ENCODE measurements at places on chromosomes 2 and 18.

DNA sequence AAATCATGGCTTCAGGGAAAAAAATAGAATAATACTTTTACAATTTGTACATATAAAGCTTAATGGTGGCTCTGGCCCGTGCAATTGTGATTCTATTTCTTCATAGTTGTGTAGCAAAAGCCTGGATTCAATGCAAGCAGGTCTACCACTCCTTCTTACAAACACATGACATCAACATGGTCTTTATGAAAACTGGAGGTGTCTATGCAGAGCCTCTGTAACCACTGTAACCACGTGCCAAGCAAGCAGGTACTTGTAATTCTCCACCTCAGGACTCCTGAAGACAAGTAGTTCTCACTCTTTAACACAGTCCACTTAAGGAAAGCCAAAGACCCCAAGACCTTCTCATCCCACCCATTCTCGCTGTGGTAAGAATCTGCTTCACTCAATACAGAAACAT is 62.6 kb downstream of the METTL4 start:
- no peak for DNase-seq

DNA sequence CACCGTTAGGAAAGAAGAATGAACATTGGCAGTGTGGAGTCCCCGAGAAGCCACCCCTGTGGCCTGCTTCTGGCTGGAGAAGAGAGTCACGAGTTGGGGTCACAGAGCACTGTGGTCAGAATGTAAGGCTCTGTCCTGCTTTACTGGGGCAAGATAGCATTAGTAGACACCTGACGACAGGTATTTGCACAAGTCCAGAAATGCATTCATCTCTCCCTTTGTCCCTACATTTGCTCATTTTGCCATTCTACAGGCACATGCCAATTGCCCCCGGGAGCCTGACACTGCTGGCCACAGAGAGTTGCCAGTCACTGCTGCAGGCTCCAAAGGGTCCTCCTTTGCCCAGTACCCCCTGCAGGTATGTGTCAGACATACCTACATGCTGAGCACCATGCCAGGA is 133.3 kb downstream of the SMAD2 start:
- DNase-seq = no peak

- DNase-seq = no peak
Measured at GRCh38 chr2:98606431-98606830, 1.9 kb downstream of the COA5 start.

- DNase-seq = peak; percentile 87
Measured at GRCh38 chr2:105261061-105261460, 19.5 kb downstream of the GPR45 start.

DNA sequence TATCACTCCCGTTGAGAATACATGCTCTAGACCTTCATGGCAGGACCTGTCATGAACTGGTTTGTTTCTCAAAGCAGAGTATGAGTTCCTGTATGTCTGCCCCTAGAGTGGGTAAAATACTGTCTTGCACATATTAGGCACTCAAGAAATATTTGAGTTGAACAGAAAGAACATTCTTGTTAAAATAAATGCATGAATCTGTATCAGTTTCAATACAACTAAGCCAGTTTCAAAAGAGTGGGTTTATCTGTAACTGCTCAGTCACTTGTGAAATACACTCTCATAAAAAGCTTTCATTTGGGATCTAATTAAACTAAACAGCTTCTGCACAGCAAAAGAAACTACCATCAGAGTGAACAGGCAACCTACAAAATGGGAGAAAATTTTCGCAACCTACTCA is 69.2 kb downstream of the RFTN2 start:
- no peak for DNase-seq

GRCh38 chr18:61841706-61842105 is 51.1 kb downstream of the RNF152 start:
- DNase-seq = no peak

GRCh38 chr2:167181134-167181533 is 292.9 kb downstream of the XIRP2 start:
- DNase-seq = peak; percentile 52

GRCh38 chr2:7007846-7008741 is 90.9 kb downstream of the RNF144A start:
- no peak for DNase-seq

DNA sequence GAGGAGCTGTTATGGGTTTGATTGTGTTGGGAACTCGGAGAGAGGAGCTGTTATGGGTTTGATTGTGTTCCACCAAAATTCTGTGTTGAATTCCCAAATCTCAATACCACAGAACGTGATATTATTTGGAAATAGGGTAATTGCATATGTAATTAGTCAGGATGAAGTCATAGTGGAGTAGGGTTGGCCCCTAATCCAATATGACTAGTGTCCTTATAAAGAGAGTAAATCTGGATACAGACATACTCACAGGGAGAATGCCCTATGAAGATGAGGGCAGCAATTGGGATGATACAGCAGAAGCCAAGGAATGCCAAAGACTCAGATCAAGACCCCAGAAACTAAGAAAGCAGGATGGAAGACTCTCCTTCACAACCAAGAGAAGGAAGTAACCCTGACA is 1023.2 kb upstream of the ZEB2 start:
- no peak for DNase-seq

- no peak for DNase-seq
Measured at GRCh38 chr2:133415210-133415876, 152.9 kb downstream of the NCKAP5 start.

GRCh38 chr2:85577386-85578242 is at the start of gene VAMP8:
Gene VAMP8 (plus strand): TSS chr2:85577586. CDS start chr2:85577647, 61 bp downstream.
- no peak for DNase-seq

DNA sequence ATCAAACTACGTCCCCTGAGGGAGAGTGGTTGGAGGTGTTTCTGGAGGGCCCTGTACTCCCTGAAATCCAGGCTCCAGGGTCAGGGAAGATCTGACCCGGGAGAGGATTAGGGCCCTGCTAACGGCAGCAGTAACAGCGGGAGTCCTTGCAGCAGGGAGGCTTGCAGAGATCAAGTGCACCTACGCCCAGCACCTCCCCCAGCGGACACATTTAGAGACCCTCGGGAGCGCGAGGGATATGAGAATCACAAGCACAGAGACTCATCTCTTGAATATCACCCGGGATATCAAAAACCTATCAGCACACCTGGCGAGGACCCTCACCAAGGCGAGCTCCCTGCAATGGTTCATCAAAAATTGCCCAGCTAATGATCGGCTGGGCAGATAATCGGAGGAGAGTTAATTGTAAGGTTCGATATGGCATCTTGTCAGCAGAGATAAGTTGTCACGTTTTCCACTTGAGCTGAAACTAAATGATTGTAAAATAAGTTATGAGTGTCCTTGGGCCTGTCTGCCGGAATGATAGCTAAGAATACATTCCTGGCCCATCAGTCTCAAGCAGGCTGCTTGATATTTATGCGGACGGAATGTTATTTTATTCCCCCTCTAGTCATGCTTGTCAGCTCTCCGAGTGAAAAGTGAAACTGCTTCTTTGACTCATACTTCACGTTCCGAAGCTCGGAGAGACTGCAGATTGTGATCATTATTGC is 209.8 kb downstream of the GBX2 start:
- no peak for DNase-seq

DNA sequence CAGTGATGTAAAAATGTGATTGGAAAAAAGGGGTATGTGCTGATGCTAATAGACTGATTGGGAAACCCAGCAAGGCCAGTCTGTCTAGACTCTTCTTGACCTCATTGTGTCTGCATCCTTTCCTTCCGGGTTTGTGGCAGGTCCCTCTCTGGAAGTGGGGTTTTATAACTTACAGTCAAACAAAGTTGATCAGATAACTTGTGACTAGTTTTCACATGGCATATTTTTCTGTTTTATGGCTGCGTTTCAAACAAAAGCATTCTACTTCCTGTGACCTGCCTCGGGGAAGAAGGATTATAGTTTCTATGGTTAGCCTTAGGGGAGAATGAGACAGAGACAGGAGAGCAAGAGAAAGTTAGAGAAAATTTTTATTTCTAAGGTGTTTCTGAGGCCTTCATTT is 188.7 kb upstream of the HNMT start:
- DNase-seq = no peak

GRCh38 chr2:28566521-28567041 is 70.7 kb downstream of the PLB1 start:
- peak; percentile 64 for DNase-seq

DNA sequence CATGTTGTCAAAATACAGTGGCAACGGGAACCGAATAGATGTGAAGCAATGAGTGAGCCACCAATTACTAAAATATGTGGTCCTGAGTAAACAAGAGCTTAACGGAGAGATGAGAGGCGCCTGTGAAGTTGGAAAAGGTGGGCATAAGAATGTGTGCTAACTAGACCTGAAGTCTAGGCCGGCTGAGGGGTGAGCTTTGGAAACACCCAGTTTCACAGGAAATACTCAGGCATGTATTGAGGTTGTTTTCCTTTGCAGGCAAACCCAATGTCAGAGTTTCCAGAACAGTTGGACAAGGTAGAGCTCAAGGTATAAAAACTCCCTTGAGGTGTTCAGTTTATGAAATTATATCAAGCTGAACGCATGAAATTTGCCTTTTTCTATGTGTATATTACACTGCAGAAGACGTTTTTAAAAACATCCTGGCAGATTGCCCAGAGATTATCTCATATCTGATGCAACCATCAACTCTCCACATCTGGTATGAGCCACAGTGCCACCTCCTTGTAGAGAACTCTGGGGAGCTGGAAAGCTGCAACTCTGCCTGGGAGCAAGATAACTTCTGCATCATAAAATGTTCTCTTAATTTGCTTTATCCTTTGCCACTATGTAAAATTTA is 3.9 kb upstream of the WDSUB1 start:
- DNase-seq = peak; percentile 71

DNA sequence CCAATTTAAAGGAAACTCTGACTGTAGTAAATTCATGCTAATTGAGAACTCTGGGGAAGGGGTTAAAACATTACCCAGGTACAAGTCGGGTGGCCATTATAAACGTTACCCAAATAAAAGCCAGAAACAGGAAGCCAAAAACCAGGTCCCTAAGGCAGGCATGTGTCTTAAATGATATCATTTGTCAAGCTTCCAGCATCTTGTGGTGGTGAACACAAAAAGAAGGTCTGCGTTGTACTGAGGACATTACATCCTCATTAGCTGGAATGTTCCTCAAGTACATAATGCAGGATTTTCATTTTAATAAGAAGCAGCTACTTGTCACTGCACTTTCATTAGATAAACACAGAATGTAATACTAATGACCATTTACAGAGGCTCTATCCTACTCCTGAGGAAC is 10.9 kb downstream of the PTGR3 start:
- DNase-seq = peak; percentile 55

- DNase-seq = no peak
Measured at GRCh38 chr2:127348426-127349000, 39.3 kb downstream of the MAP3K2 start.

GRCh38 chr2:148523315-148523714 is 121.2 kb upstream of the EPC2 start:
- DNase-seq = no peak

- no peak for DNase-seq
Measured at GRCh38 chr2:118842661-118843482, 4.6 kb downstream of the EN1 start.

GRCh38 chr18:29123706-29124530 is 947.0 kb upstream of the CDH2 start:
- no peak for DNase-seq

GRCh38 chr18:74289137-74289536 is 2.6 kb downstream of the CYB5A start:
- peak; percentile 47 for DNase-seq

DNA sequence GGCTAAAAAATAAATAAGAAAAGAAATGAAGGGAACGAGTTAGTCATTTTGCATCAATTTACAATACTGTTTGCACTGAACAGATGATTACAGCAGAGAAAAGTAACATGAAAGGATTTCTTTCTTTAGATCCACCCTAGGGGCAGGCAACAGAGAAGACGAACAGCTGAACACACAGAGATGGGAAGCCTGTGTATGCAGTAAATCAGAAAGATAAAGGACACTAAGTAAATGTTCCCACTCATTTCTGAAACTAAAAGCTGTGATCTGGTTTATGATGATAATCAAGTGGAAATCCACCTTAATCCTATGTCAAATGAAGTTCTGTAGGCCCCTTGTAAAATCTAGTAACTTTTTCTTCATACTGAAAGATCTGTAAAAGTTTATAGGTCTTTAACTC is 54.2 kb downstream of the AKAIN1 start:
- DNase-seq = no peak

- DNase-seq = no peak
Measured at GRCh38 chr2:130806370-130806769, 30.3 kb upstream of the ARHGEF4 start.

GRCh38 chr2:185676316-185676715 is 62.3 kb upstream of the FSIP2 start:
- no peak for DNase-seq

DNA sequence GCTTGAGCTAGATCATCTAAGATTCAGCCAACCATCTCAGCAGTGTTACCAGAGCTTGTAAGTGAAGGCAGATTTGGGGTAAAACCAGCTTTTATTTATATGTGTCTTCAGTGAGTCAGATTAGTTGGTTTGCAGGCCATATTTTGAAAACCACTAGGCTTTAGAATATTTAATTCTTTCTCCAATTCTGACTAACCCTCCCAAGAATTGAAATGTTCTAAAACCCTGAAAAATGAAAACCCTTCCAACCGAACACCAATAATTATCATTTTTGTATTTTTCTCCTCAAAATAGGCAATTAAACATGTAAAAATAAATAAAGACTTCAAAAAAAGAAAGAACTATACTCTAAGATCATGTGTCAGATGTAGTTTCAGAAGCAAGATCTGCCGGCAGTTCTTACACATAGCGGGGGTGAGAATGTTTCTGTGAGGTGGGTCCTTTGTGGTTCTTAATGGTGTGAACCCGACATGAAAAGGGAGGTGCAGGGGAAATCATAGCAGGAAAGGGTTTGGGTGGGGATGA is 14.2 kb downstream of the PLEK start:
- DNase-seq = no peak

- no peak for DNase-seq
Measured at GRCh38 chr2:233003658-233004555, 9.1 kb downstream of the NGEF start.

GRCh38 chr18:2917259-2918047 is 70.6 kb downstream of the EMILIN2 start:
- no peak for DNase-seq

GRCh38 chr2:73859721-73860586 is 31.2 kb downstream of the STAMBP start:
- peak; percentile 89 for DNase-seq

DNA sequence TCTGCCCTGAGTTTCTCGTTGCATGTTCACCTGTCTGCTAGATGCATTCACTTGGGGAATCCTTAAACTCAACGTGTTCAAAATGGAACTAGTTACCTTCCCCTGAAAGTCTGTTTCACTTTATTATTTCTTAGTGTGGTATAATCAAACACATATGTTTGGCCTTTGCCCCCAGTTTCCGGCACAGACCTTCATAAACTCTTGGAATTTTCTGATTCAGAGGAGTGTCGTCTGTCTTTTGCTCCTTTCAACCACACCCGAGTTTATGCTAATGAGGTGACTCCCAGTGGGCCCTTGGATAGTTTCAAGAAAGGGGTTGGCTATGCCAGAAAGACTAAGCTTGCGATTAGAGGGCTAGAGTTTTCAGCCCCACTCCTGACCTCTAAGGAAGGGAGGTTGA is 198.9 kb downstream of the CDCA7 start:
- DNase-seq = peak; percentile 64

DNA sequence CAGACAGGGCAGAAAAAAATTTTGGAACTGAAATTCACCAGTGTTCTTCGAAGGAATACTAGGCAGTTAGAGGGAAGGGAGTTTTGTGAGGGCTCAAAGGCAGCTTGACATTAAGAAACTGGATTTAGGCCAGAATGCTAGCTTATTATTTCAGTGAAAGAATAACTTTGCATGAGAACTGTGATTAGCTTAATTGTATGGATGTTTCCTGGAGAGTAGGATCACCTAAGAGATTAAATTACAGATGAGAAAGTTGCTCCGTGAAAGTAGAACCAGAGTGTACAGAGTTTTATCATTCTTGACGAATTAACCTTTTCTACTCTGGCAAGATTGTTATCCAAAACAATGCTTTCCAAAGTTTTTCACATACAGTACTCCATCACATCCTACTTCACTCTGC is 6.2 kb downstream of the SPAG16 start:
- DNase-seq = no peak
